Endothelial cell (in vitro differentiated cells): ENCODE measurements at places on chromosomes 6 and 20.
A peak's percentile ranks its signal among the peaks of the same experiment; 100 is the strongest.

DNA sequence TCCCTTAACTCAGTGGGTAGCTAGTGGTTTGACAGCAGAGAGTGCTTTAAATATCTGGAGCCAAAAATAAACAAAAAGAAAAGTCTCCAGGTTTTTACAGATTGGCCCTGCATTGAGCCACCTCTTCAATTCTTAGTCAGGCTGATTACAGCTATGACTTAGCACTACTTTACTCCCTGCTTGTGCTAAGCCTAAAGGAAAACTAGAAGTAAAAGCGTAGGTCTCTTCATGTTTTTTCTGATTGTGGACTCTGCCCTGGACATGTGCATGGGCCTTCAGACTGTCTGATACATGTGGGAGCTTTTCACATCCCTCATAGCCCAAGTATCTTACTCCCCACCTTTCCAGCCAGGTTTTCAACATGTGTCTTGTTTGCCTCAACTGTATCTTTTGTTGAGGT, 33.3 kb downstream of the KPNA5 start:
- DNase-seq, result no peak

DNA sequence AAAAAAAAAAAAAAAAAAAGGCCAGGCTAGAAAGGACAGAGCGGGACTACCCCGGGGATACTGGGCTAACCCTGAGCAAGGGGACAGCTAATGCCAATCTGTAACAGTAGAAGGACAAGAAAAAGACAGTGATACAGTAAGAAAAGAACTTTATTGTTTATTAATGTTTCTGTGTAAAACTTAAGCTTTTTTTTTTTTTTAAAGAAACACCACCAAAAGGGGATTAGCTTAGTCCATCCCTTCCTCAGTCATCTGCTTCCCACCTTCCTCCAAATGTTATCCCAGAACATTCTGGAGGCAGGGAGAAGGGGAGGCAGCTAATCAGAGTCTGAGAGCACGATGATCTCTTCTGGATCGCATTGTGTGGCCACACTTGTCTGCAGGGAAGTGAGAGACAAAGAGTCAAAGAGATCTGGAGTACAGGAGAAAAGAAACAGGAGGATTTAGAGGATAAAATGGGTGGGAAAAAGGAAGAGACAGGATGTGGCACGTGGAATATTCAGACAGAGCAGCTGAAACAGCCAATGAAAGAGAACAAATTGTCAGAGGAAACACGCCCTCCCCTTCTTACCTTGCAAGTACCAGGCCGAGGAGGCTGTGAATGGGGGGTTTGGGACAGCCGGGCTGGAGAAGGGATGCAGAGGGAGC, 1.0 kb upstream of the ZBTB22 start:
- DNase-seq, result no peak

GRCh38 chr6:125797886-125798444, 7.2 kb downstream of the NCOA7 start:
- DNase-seq, result no peak

- DNase-seq, result no peak
Measured at GRCh38 chr6:106547601-106548453, 81.5 kb downstream of the RTN4IP1 start.

GRCh38 chr6:156776470-156776839, 723 bp upstream of the ARID1B start:
- DNase-seq, result no peak

- DNase-seq, result no peak
Measured at GRCh38 chr6:18121580-18122127, 823 bp downstream of the NHLRC1 start.

DNA sequence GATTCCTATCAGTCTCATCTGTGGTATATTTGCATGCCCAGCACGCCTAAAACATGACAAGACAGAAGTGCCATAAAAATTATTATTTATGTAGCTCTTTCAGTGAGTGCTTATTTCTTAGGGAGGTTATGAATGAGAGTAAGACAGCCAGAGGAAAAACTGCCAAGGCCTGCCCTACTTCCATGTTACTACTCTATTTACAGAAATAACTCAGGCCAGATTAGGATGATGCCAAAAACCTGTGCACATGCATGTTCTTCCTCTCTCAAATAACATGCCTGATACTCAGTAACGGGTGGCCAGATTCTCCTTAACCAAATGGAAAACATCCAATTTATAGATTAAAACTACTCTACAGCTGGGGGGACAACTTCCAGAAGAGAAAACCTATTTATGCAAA, 45.7 kb downstream of the ILRUN start:
- DNase-seq, result no peak

DNA sequence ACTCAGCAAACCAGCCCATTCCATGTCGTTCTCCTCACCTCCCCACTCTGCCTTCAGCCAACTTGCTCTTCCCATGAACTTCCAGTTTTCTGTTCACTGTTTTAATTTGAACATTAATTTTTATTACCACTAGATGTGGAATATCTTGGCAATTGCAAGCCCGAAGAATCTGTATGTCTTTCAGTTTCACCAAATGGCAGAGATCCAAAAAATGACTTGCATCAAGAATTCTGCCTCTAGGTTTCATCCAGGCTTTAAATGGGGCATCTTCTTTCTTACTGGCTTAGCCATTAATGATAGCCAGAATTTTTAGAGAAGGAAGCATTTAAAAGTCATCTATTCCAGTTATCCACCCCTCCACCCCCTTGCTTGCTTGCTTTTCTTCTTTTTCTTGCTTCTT, 39.0 kb downstream of the CAP2 start:
- no peak for DNase-seq

- DNase-seq, result no peak
Measured at GRCh38 chr6:145813285-145814034, 1.1 kb downstream of the FBXO30 start.

- peak; percentile 13 for DNase-seq
Measured at GRCh38 chr20:45792317-45793118, 764 bp downstream of the DNTTIP1 start.

DNA sequence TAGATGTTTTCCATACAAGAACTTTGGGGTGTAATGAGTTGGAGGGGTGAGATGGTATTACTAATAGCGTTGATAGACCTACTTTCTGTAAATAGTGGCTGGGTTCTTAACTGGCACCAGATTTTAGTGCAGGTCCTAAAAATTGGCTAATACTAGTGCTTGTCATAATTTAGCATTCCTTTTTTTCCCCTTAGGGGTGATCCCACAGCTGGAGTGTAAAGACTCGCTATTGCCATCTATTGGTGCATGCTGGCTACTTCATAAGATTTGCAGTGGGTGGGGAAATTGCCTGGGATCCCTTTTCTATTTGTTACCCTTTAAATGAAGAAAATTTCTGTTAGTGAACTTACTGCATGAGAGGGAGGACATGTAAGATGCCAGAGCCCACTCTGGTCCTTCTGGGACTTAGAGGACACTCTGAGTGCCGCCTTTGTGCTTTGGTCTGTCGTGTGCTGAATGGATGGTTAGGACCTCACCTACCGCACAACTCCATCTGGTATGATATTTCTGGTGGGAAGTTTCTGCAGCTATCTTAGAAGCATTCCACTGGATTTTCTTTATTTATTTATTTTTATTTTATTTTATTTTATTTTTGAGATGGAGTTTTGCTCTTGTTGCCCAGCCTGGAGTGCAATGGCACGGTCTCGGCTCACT, 195.5 kb downstream of the JARID2 start:
- peak; percentile 58 for DNase-seq

DNA sequence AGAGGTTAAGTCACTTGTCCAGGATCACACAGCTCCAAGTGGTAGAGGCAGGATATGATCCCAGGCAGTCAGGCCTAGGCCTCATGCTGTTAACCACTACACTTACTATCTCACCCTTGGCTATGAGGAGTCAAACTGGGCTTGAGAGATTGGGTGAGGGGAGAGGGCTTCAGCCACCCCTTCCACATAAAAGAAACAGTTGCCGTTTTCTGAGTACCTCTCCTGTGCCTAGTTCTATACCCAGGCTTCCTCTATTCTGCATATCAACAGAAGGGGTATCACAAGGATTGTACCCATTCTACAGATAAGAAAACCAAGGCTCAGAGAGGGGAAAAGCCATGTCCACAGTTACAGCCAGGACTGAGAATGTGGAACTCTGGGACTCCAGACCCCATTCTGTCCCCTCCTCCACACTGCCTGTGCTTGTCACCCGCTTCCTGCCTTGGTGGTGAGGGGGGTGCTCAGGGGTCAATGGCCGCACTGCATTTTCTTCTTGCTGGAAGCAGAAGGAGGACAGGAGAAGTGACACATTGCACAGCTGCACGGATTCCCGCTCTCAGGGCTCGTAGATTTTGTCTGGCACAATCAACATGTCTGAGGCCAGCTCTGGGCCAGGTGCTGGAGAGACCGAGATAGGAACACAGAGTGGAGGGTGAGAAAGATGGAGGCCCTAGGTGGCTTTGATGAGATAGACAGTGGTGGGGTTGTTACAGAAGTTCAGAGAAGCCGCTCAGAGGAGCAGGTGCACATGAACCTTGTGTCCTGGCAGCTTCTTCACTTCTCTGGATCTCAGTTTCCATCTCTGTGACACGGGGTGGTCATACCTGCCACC, 108.4 kb upstream of the PTPN1 start:
- no peak for DNase-seq

GRCh38 chr20:17921774-17922173, 46.8 kb downstream of the SNX5 start:
- no peak for DNase-seq

GRCh38 chr6:33197431-33198048, 2.9 kb downstream of the RXRB start:
- DNase-seq, result no peak

GRCh38 chr6:151089978-151090377, 149.8 kb upstream of the AKAP12 start:
- DNase-seq, result no peak

GRCh38 chr6:148854096-148854495, 107.3 kb downstream of the UST start:
- DNase-seq, result no peak

DNA sequence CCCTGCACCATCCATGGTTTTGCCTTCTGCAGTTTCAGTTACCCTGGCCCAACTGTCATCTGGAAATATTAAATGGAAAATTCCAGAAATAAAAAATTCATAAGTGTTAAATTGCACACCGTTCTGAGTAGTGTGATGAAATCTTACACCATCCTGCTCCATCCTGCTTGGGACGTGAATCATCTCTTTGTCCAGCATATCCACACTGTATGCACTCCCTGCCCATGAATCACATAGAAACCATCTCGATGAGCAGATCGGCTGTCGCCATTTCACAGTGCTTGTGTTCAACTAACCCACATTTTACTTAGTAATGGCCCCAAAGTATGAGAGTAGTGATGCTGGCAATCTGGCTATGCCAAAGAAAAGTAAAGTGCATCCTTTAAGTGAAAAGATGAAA, 105.9 kb upstream of the ID4 start:
- DNase-seq, result no peak

GRCh38 chr20:48879612-48880245, 41.8 kb upstream of the ARFGEF2 start:
- DNase-seq, result no peak

- no peak for DNase-seq
Measured at GRCh38 chr6:15770347-15771143, 107.7 kb upstream of the DTNBP1 start.

DNA sequence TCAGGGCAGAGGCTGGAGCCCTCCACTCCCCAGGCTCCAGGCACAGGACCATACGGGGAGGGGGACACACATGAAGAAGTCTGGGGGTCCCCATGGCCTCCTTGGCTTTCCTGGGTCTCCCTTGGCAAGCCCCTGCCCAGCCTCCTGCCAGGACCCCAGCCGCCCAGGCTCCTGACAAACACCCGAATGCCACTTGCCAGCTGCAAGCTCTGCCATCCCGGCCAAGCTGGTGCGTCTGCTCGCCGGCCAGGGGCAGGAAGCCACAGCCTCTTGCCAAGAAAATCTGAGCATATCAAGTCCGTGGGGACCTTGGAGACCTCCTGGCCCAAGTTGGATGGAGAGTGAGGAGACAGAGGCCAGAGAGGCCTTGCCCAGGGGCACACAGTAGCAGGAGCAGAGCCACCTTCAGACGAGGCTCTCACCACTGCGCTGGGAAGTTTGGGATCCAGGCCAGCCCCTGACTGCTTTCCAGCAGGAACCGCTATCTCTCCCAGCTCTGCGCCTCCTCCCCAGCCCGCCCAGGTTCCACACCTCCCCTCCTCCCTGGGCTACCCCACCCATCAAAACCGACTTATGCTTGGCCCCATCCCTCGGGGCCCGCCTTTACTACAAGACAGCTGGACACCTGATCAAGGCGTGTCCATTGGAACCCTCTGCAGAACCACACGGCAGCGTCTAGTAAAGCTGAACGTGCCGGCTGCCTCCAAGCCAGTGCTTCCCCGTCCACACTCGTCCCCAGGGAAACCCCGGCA, 80.2 kb downstream of the GRM4 start:
- no peak for DNase-seq

- DNase-seq, result no peak
Measured at GRCh38 chr6:116578335-116578734, 7.0 kb downstream of the RWDD1 start.

DNA sequence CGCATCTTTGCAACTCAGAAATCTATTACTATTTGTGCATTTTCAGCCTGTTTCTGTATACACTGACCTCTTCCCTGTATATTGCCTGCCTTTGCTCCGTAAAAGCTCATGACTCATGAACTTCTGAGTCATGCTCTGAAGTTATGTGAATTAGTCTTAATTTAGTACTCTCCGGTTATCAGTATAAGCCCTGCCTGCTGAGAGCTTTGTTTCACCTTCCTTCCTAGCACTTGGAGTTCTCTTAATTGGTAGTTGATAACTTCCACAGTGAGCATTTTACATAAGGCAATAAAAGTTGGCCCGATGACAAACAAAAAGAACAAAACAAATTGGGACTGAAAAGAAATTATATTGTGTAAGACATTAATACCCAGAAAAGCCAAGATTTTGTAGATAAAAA, 231.4 kb downstream of the GJA1 start:
- DNase-seq, result no peak
